ENCODE measurements at places on chromosomes 5 and 9.

- DNase-seq, result no peak
These were observed 142.9 kb downstream of the BNC2 start for GRCh38 chr9:16727452-16728136.

DNA sequence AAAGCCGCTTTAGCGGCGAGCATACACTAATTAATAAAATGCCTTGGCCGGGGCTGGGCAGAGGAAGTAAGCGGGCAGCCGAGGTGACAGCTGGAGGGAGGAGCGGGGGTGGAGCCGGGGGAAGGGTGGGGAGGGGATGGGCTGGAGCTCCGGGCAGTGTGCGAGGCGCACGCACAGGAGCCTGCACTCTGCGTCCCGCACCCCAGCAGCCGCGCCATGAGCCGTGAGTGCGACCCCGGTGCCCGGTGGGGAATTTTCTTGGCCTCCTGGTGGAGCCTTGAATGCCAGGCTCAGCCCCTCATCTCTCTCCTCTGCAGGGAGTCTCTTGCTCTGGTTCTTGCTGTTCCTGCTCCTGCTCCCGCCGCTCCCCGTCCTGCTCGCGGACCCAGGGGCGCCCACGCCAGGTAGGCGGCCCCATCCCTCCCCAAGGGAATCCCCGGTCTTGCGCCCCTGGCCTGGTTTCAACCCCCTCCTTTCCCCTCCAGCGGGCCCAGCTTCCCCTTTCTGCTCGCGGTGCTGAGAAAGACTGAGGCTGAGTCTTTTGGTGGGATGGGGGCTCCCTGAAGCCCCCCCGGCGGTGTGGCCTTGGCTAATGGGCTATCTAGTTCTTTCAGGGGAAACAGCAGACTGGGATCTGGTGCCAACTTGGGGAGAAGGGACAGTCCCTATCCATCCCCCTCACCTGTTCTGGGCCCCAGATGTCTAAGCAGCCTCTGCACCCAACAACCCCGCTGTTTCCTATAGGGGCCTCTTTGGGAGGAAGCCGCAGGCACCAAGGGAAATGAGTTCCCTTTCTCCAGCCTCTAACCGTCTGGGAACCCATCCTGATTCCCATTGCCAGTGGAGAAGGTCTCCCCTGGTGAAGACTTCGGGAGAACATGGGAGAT lies at the start of gene PTGS1:
Gene PTGS1, plus strand, starts transcription at position 156 of the 887 bp plus-strand sequence. Its CDS starts 61 bp downstream, at position 217.
- DNase-seq, result no peak

DNA sequence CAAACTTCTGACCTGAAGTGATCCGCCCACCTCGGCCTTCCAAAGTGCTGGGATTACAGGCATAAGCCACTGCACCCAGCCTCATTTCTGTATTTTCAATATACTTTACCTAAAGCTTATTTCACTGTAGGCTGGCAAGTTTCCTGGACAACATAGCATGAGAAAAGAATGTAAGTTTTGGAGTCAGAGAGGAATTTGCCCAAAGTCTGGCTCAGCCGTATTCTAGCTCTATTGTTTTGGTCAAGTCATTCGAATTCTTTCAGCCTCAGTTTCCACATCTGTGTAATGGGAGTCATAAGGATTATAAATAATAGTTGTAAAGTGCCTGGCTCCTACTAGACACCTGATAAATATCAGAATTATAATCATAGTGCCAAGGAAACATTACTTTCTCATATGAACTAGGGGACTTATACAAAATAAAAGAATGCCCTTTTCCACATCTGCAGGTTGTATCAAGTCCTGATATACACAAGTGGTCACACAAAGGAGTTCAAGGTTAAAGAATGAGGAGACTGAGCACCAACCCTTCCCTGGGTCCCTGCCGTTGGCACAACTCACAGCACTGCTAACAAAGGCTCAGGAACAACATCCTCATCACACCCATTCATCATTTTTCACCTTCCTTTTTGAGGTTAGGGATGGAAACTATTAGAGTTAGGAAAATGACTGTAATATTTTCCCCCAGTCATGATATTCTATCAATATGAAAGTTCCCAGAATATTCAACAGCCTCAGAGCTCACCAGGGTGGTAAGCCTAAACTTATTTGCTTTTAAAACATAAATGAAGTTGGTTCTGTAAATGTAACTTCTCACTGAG lies 34.6 kb upstream of the RAI14 start:
- DNase-seq, result no peak

DNA sequence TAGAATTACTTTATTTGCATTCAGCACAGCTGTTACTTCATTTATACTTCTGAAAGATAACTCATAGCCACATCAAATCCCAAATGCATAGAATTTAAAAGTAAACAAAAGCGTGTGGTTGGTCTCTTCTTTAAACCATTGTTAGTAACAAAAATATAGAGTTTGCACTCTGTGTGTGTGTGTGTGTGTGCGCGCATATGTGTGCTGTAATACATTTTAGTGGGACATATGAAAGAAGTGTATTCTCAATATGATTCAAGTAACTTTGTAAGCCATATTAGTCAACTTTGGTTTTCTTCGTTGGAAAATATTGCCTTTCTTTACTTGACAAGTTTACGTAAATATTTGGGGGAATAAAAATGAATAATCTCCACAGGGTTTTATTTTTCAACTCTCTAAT lies 106.1 kb upstream of the PRRC1 start:
- DNase-seq, result no peak

- DNase-seq, result no peak
These were observed 380.7 kb upstream of the IRX1 start for GRCh38 chr5:3214838-3215374.
